ENCODE measurements at places on chromosomes 7 and 10.

- DNase-seq, result no peak
Measured at GRCh38 chr10:29794776-29795611, 160.2 kb upstream of the SVIL start.

- no peak for DNase-seq
Measured at GRCh38 chr10:124214610-124215375, 121.4 kb upstream of the CHST15 start.

GRCh38 chr10:43702213-43702935, 53.7 kb upstream of the ZNF32 start:
- no peak for DNase-seq

GRCh38 chr10:91856637-91857036, 52.6 kb downstream of the FGFBP3 start:
- DNase-seq, result peak; percentile 5

DNA sequence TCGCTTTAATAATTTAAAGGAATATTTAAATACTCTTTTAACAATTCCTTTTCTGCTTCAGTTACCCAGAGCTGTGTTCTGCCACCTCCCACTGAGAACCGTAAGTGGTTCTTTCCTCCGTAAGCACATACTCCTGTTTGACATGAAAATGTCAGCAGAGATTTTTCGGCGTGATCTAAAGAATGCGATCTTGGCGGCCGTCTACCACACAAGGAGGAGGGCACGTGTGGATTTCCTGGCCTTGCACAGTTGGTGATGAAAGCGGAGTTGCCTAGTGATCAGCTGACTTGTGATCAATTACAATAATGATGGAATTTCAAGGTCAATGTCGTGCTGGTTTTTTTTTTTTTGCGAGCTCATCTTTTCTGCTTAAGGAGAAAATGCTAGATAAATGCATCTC, 35.6 kb upstream of the INSIG1 start:
- no peak for DNase-seq

DNA sequence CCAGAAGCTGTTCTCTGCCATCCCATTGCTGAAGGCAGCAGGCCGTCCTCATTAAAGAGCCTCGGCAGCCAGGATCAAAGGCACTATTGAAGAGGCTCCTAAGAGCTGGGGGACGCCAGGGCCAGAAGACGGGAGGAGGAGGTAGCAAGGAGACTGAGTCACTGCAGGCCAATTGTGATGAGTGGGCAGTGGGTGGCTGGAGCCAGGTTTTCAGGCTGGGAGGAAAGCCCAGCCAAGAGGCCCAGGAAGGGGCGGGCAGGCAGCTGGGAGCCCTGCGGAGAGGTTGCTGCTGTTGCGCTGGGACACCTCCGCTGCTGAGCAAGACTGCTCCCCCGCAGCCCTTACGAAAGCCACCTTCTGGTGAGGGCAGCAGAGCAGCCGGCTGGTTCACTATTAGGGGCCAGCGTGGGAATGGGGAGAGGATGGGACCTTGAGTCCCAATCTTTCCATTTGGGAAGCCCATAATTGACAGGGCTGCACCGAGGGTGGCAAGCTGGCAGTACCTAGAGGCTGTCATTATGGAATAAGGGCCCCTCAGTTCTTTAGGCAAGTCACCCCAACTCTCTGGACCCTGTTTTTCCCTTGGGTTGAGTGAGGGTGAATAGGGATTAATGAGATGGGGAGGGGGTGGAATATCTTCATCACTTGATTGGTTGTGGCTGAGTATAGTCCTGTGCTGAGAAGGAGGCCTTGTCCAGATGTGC, 48.4 kb downstream of the UNC5B start:
- no peak for DNase-seq

GRCh38 chr10:31071232-31072005, 39.8 kb upstream of the ZNF438 start:
- DNase-seq, result no peak

DNA sequence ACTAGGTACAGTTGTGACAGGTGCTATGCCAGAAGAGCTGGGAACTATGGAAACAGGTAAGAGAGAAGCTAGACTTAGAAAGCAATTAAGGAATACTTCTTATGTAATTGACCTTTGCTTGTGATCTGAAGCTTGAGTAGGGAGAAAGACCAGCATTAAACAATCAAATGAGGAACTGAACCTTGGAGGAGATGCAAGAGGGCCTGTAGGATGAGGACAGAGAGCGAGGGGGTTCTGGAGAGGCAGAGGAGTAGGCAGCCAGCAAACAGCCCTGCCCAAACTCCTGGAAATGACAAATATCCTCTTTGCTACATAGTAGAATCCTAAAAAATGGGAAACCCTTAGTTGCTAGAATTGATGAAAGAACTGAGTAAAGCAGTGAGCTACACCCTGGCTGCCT, 41.6 kb upstream of the FAM204A start:
- no peak for DNase-seq

DNA sequence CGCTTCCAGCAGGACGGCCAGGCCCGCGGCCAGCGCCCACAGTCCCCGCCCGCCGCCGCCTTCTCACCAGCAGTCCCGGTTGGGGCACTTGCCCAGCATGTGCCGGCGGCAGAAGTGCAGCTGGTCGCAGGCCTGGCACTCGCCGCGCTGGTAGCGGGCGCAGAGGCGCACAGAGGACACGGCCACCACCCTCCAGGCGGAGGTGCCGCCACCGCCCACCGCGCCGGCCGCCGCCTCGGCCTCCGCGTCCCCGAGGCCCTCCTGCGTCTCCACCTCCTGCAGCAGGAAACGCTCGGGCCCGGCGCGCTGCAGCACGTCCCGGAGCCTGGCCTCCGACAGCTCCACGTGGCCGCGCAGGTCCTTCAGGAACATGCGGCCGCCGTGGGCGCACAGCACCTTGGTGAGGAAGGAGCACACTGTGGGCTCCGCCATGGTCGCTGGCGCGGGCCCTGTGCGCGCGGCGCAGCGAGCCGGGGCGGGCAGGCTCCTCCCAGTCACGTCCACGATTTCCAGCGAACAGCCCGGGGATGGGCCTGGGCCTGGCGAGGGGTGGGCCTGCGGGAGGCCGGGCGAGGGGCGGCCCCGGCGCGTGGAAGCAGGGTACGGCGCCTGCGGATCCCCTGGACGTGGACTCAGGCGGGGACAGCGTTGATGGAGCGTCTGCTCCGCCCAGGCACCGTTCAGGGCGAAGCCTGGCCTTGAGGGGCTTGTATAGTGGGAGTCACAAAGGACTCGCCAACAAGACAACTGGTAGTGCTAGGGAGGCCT, at the start of gene ZC3HAV1L:
Gene ZC3HAV1L, minus strand, starts transcription at position 457 of the 768 bp plus-strand sequence. Its CDS starts 25 bp downstream, at position 432.
- DNase-seq, result no peak

DNA sequence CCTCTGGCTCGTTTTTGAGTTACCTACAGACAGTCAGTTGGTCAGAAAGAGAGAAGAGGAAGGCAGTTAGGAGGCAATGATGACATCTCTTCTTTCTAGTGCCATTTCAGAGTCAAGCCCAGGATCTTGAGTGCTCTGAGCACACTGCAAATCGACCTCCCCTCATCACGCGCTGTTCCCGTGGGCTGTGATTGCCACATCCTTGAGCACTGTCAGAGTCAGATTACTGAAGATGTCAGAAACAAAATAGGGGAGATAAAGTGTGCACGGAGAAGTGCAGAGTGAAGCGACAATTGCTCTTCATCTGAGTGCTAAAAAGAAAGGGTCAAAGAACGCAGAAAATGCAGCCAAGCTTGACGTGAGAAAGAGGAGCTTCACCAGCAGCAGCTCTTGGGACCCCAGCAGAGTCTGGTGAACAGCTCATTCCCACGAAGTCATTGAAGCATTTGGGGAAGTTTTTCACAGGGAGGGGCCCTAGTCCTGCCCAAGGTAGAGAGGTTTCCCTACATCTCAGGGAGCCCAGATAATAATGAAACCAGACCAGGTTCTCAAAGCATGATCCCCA, 661.7 kb upstream of the AUTS2 start:
- DNase-seq, result no peak

DNA sequence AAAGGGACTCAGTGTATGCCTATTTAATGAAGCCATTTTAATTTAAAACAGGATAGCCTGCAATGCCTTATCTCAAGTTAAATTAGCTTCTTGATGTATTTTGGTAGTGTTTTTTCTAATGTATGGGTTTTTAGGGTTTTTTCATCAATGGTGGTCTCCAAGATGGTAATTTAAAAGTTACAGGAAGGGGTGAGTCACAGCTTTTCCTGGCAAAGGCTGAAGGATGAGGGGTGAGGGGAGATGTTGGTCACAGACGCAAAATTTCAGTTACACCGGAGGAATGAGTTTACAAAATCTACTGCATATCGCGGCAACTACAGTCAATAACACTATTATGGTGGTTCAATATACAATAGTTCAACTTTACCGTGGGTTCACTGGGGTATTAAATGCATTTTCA, 31.6 kb downstream of the CCDC3 start:
- DNase-seq, result no peak

DNA sequence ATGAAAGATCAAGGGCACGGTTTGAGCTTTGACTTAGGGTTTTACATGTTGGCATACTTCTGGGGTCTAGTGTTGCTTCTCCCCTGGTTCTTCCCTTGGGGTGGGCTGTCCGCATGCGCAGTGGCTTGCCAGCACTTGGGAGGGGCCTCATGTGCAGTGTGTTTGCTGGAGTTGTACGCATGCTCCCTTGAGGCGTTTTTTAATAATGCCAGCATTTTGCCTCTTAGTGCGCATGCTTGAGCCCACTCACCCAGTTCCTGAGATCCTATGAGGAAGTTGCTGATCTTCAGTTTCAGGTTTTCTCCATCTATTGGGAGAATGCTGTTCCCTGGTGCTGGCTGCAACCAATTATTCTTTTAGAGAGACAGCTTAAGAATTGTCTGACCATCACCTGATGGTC, 113.4 kb upstream of the GPR141 start:
- no peak for DNase-seq

DNA sequence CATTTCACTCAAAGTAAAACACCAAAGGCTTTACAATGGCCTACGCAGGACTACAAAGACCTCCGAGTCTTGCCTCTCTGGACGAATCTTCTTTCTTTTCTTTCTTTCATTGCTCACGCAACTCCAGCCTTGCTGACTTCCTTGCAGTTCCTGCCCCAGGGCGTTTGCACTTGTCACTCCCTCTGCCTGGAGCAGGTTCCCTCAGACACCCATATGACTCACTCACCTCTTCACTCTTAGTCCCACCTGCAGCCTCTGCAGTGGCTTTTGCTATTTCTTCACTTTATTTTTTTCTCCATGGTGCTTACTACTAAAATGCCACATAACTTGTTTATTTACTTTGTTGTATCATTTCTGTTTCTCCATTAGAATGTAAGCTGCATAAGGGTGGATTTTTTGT, 33.1 kb downstream of the GHRHR start:
- no peak for DNase-seq

GRCh38 chr10:84525120-84525806, 196.9 kb downstream of the CCSER2 start:
- DNase-seq, result no peak

DNA sequence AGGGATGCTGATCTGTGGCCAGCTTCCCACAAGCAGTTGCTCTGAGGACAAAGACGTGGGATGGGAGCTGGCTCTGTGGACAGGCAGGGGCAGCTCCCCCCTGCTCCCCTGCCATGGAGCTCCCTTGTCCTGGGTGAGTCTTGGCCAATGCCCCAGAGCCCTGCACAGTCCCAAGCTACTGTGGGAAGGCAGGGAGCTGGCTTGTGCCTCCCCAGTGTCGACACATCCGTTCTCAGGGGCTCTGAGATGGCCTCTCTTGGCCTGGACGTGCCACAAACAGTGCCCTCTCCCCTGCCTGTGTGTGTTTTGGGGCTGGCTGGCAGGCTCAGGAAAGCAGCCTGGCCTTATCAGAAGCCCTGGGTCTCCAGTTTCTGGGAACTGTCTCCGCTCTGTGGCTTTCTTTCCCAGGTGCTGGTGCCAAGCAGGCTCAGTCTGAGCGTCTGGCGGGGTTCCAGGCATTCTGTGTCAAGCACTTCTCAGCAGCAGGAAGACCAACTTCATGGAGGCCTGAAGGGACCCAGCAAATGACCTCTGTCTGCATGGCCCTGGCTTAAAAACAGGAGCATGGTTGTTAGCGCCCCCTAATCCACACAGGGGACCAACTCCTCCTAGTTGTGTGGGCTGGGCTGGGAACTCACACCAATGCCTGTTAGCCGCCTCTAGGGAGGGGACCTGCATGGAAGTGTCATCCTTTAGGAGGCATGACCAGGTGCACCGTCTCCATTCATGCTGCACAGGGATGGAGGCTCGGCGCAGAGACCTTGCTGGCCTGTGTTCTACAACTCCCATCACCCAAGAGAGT, 375.2 kb downstream of the RPS24 start:
- no peak for DNase-seq

GRCh38 chr7:104328296-104328969, at the start of gene LHFPL3:
LHFPL3 (plus strand) TSS chr7:104328603.
- DNase-seq, result no peak

DNA sequence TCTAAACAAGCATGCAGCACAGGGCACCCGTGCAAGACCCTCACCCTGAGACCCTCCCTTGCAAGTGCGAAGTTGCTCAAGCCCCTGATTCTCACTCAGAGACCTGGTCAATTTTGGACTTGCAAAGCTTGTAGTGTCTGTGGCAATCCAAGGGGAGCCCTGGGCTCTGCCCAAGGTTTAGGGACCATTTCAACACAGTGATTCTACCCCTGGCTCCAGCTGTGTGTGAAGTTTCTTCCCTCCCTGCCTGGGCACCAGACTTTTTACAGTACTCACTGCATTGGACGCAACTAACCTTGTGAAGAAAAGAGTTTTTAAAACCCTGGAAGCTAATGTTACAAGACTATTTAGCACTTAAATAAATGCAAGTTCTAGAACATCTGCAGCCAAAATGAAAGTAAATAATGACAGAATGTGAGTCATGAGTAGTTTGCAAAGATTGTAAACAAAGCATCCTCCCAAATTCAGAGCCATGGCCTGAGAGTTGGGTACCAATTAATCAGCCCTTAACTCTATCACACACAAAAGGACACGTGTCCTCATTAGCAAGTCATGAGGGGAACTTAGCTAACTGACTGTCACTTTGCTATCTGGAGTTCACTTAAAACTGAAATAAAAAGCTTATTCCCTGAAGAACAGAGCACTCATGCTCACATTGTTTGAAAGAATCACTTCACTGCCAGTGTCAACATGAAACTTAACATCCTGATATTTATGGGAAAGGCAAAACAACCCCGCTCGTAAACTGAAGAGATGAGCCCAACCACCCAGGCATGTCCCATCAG, 48.1 kb downstream of the RGS10 start:
- no peak for DNase-seq

- no peak for DNase-seq
Measured at GRCh38 chr7:70738151-70738885, 393.6 kb upstream of the GALNT17 start.

GRCh38 chr7:122303531-122304318, 825 bp downstream of the FEZF1 start:
- DNase-seq, result no peak

- no peak for DNase-seq
Measured at GRCh38 chr7:28520074-28521015, 108.0 kb downstream of the CREB5 start.

GRCh38 chr7:19970514-19970913, 197.1 kb upstream of the TMEM196 start:
- DNase-seq, result no peak

Measured in OCI-LY7 (cell line).